ENCODE measurements at places on chromosomes 2 and 18.
A peak's percentile ranks its signal among the peaks of the same experiment; 100 is the strongest.

DNA sequence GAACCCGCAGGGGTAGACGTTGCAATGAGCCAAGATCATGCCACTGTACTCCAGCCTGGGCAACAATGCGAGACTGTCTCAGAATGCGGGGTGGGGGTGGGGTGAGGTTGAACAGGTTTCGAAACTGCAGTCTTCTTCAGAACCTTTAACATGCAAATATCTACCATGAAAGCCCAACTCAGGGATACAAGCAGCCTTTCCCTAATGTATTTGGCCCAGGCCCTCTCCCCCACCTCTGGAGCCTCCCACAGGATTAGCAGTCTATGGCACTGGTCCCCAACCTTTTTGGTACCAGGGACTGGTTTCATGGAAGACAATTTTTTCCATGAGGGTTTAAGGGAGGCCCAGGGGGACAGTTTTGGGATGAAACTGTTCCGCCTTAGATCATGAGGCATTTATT lies 53.5 kb downstream of the CCBE1 start:
- no peak for DNase-seq

- DNase-seq: peak; percentile 42
These were observed 8.4 kb downstream of the NCAPH start for GRCh38 chr2:96344011-96344410.

GRCh38 chr2:172094294-172095145 lies 8.2 kb downstream of the DLX2 start:
- DNase-seq: no peak

- no peak for DNase-seq
These were observed 90.1 kb upstream of the ASB18 start for GRCh38 chr2:236354056-236354940.

- peak; percentile 31 for DNase-seq
These were observed 59.0 kb downstream of the WDSUB1 start for GRCh38 chr2:159227467-159227866.

- peak; percentile 26 for DNase-seq
These were observed 3.3 kb downstream of the INPP5D start for GRCh38 chr2:233063269-233063975.

DNA sequence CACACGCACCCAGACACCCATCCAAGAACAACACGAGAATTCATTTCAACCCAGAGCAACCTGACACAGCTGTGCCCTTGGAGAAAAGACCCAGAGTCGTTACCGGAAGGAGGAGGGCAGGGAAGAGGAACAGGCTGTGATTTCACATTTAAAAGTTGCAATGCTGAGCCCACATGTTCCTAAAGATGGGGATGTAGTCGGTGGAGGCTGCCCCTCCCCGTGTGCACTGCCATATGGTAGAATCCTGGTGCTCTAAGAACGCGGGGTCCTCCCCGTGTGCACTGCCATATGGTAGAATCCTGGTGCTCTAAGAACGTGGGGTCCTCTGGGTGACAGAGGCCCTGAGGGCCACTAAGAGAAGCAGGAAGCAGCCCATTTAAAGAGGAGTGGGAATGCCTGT lies 10.9 kb downstream of the MTERF4 start:
- no peak for DNase-seq

DNA sequence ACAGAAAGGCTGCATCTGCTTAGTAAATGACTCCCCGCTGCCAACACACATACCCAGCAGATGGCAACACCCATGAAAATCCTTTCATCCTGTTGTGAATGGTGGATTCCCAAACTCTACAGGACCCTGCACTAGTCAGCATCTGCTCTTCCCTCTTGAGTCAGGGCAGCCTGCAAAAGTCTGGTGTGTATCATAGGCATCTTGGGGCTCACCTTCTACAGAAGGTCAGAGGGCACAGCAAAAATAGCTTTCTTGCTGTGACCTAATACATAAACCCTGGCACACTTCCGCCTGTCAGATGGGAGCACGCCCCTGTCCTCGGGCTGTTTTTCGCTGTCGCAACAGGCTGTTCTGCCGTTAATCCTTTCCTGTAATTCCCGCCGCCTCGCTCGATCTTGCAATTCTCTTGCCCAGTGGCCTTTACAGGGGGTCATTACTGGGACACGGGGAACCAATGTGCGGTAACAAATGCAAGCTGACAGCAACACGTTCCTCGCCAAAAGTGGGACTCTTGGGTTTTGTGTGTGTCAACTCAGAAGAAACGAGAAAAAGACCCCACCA lies 19.9 kb upstream of the SCYGR1 start:
- peak; percentile 61 for DNase-seq

DNA sequence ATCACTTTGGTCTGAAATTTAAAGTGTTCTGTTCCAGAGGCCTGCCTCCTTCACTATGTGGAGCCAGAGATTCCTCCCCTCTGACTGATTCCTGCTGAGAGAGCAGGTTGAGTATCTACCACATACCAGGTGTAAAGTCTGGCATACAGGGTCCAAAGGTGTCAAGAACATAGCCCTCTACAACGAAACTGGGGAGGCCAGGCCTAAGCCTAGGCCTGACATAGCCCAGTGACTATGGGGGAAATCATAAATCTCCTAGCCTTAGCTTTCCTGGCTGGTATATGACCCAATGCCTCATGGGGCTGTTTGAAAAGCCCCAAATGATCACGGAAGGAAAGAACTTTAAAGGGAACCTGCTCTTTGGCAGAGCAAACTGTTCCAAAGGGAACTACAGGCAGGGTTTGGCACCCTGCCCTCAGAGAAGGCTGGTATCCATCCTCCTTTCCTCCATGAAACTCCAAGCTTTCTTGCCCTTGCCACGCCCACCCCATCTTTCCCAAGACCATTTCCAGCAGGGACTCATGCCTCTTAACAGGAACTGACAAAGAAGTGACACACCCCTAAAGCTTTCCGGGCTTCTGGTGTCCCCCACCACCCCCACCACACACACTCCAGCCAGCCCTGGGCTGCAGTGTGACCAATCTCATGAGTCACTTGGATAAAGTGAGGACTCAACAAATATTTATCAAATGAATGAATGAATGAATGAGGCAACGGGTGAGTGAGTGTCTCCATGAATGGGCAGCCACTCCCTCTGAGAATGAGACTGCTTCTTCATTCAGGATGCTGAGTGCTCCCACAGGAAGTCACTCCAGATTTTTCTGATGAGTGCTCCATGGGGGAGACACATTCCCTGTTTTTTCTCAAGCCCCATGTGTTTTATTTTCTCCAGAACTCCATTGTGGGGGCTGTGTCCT lies 114.5 kb upstream of the STPG4 start:
- no peak for DNase-seq

DNA sequence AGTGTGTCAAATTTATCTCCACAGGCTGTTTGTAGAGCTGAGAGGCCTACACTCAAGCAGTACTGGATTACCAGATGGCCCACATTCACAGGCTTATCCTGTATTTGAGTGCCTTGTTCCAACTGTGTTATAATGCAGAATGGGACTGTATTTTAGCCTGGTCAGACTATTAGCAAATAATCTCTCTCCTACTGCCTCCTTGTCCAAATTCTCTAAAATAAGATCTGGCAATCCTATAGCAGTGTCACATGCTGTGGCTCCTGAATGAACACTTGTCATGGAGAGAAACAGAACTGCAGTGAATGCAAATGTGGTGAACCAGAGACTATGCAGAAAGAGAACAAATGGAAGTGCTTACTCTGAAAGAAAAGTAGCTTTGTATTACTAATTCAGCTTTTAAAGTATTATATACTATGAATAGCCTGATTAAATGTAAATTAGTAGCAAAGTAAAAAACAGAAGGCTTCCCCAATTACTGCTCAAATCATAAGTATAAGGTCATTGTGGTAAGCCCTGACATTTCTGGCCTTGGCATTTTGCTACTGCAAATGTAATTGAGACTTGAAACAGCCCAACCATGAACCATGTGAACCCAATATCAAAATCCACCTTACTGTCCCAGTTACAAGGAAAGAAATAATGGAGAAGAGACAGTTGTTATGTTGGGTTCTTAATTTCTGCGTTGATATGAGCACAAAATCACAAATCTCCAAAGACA lies 80.0 kb downstream of the MAP4K3 start:
- no peak for DNase-seq

- no peak for DNase-seq
These were observed 10.9 kb upstream of the FZD7 start for GRCh38 chr2:202022755-202023154.

DNA sequence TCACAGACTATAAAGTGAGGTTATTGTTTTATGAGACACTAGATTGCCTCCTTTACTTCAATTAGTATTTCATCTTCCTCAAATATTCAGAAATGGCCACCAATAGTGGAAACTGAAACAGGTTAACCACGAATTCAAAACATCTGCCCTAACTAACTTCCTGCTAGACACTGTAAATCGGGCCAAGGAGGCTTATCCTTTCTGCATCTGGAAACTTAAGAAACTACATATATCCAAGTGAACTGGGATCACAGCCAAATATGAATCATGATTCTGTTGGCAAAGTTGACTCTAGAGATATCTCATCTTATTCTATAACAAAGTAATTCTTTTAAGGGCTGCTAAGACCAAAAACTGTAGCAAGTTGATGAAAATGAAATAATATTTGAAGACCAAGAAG lies 136.6 kb upstream of the ZC3H15 start:
- DNase-seq: no peak

GRCh38 chr2:37453027-37453426 lies 108.6 kb downstream of the QPCT start:
- DNase-seq: peak; percentile 37

- DNase-seq: no peak
These were observed 254.6 kb downstream of the RND3 start for GRCh38 chr2:150232871-150233270.

DNA sequence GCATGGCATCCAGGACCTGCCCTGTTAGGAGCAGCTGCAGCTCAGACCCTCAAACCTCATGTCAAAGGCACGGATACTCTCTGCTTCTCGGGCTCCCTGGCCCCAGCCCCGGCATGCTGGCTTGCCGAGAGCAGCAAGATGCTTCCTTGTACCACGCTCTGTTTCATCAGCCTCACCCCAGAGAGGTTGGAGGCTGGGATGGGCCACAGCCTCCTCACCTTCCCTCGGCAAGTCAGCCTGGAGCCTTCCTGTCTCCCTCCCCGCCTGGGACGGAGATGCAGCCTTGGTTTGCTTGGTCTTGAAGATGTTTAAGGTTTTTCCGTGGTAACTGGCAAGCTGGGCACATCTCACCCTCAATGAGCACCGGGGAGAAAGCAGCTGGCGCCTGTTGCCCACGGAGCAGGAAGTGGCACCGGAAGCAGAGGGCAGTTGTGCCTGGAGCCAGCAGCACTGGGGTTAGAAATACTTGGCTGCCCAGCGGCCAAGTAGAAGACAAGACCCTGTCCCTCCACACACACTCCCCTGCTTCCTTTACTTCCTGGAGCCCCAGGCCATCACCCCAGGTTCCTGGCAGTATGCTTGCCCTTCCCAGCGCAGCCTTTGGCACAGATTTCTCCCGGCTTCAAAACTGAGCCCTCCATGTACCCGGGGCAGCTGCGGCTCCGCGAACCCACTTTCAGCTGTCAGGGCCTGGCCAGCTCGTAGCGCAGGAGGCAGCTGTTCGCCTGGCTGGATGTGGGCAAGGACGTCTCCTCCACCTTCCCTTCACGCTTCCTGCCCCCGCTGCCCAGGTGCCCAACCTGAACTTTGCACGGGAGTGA lies 17.4 kb downstream of the FBLN7 start:
- DNase-seq: peak; percentile 18

DNA sequence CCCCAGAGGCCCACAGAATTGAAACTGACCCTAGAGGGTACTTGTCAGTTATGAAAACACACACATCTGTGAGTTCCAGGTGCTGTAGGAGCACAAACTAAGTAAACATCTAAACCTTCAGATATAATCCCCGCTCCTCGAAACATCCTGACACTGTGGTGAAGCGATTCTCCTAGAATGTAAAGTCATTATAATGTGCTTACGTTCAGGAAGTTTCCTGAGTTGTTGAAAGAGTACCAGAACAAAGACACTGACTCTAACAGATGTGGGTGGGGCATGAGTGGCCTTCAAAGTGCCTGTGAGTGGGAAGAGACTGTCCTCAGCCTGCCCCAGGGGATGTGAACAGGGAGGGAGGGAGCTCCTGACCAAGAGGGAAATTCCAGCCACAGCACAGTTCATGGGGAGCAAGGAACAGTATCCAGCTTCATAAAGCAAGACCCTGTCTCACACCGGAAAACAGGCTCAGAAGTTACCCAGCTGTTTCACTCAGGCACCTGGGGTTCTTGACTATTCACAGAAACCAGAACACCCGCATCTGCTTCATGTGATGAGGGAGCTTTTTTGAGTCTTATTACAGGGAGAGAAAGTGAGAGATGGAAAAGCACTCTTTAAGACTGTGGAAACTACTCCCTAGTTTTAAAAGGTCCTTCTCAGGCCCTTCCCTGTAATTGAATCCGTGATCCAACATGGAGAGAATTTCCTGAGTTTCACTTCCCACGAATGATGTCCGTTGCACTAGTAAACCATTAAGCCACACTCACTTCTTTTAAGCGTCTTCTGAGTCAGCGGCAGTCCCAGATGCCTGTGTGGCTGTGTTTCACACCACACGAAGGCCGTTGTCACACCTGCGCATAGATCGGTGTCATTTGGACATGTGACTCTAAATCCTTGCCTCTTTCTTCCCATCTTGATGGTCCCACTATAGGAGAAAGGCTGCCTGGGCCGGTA lies 88.6 kb upstream of the EML6 start:
- peak; percentile 16 for DNase-seq

DNA sequence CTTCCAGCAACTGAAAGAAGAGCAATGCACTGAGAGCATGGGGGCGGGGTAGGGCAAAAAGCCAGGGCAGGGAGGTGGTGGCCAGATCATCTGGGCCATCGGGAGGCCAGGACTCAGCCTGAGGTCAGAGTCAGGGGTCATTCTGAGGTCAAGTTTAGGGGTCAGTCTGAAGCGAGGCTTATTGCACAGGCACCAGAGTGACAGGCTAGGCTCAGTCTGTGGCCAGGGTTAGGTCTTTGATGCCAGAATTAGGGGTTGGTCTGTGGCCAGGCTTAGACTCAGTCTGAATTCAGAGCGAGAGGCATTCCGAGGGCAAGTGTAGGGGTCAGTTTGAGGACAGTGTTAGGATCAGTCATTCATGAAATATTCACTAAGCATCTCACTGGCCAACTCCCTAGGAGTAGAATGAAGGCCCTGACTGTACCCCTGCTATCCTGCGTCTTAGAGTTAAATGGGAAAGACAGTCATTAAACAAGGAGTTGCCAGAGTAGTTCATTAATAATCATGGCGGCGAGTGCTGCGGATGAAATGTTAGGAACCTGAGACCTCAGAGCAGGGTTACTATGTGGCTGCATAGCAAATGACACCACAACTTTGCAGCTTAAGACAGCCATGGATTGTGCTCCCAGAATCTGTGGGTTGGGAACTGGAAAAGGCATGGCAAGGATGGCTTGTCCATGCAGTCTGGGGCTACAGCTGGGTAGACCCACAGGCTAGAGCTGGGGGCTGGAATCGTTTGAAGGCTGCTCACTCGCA lies 198.7 kb downstream of the CYP26B1 start:
- DNase-seq: no peak

DNA sequence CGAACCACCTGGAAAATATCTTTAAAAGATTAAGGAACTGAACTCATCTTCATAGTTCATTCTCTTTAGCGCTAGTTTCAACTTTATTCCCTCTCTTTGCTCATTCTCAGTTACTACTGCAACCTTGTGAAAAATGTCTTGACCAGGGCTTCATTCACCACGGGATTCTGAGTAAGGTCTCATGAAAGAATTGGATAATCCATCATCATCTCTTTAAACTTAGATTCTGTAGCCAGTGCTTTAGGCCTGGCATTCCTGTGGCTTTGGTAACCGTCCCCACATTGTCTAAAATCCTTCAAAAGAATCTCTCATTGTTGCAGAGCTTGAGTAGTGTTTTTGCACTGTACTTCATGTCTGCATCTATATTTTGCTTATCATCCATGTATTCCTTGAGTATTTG lies 229.5 kb downstream of the ETAA1 start:
- DNase-seq: no peak

- DNase-seq: peak; percentile 17
These were observed 171.8 kb downstream of the PTGR3 start for GRCh38 chr18:75036917-75037688.

GRCh38 chr18:77099485-77100370 lies 32.9 kb downstream of the MBP start:
- DNase-seq: no peak
